ENCODE measurements at places on chromosomes 3 and 15.
A peak's percentile ranks its signal among the peaks of the same experiment; 100 is the strongest.

DNA sequence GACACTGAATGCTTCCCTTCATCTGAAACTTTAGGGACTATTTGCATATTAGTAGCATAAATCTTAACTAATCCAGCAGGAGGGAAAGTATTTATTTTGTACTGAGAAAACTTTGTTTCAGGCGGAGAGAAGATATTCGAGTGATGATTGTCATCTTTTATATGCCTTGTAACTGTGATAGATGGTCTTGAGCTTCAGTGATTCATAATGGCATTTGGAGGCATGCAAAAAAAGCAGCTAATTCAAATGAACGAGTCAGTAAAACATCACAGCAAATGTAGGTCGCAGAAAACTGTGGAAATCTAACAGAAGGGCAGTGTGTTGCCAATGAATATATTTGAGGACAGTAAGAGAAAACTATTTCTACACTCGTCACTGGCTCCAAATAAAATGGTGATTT lies 643.7 kb upstream of the NAALADL2 start:
- H3K4me1 ChIP-seq, result no peaks in the 10 kb centered on the region
- no peak overlapping the region for H3K4me3 ChIP-seq
- no peaks in the 10 kb centered on the region for H3K36me3 ChIP-seq
- H3K27ac ChIP-seq, result no peak overlapping the region
- H3K27me3 ChIP-seq, result no peaks in the 10 kb centered on the region

DNA sequence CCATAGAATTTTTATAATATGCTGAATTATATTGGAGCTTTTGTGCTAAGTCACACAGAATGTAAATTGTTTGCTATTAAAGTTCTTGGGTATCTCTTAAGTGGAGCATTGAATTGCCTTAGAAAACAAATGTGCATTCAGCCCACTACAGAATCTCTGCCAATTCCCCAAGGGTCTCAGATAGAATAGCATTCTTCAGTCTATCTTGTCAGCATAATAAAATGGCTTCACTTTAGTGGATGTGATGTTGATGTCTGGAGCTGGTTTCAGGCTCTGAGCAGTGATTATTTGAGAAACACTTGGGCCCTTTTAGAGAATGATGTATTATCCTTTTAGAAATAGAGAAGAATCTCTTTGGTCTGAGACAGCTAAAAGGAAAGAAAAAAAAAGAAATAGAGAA lies 45.2 kb downstream of the LRCH3 start:
- H3K27ac ChIP-seq, result no peak overlapping the region
- no peak for DNase-seq
- no peak overlapping the region for H3K4me3 ChIP-seq
- H3K36me3 ChIP-seq, result peaks cover 9% of the 10 kb centered on the region
- H3K27me3 ChIP-seq, result no peaks in the 10 kb centered on the region
- H3K4me1 ChIP-seq, result no peaks in the 10 kb centered on the region

- H3K27me3 ChIP-seq, result no peaks in the 10 kb centered on the region
- no peak for DNase-seq
- no peak overlapping the region for H3K27ac ChIP-seq
- peaks cover 2% of the 10 kb centered on the region for H3K4me1 ChIP-seq
Observed at GRCh38 chr3:28940994-28941393, 339.9 kb upstream of the RBMS3 start.

DNA sequence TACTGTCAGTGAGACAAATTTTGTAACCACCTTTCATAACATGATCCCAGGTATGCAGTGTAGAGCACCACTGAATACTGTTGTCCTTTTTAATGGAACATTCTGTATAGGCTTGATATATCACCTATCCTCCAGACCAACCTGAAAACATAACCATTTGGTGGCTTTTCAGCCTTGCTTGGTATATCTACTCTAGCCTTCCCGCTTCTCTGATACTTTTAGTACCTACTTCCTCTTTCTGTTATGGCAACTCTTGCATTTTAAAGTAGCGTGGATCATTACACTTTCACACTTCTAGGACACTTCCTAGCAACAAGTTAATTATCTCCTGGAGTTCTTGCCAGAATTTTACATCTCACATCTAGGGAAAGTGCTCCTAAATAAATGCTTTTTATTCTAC lies 226.6 kb upstream of the ROBO1 start:
- H3K4me3 ChIP-seq, result no peak overlapping the region

DNA sequence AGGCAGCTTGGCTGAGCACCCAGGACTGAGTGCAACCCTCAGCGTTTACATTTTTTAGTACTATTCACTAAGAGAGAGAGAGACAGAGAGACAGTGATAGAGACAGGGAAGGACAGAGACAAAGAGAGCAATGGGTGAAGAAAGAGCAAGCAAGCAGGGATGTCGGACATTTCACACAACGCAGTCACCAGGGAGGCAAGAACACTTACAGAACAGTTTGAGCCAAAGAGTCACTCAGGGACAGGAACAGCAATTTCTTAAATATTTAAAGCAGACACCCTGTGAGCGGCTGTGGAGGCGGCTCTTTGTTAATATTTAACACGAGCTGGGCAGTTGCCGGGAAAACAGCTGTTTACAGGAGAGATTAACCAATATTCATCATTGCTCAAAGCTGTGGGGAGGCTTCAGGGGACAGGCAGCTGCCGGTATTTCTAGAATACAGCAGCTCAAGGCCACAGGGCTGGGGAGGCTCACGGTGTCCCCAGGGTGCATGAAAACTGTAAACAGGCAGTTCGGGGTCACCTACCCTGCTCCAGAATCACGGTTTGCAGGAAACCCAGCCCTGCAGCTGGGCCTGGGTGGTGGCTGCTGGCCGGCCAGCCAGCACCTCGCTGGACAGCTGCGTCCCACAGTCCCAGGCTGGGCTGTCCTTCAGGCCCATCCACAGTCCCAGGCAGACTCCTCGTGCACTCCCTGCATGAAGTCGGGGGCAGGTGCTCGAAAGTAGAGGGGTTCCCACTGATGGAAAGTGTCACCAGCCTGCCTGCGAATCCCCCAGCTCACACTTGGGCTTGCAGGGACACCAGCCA lies 38.8 kb upstream of the PCSK6 start:
- no peaks in the 10 kb centered on the region for H3K27me3 ChIP-seq
- no peaks in the 10 kb centered on the region for H3K36me3 ChIP-seq
- no peak overlapping the region for H3K27ac ChIP-seq

DNA sequence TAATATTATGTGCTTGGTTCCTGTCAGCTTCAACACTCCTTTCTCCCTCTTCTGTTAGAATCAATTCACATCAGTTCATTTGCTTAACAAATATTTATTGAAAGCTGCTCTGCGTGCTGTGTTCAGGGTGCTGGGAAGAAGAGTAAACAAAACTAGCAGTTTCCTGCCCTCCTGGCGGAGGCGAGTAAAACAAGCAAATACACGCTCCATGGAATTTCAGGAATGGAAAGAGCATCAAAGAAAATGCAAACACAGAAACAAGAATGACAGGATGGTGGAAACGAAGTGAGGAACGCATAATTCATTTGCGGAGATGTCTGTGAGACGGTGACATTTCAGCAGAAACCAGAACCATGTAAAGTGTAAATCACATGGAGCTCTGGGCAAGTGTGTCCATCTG lies 49.4 kb upstream of the SPTSSB start:
- peaks cover 4% of the 10 kb centered on the region for H3K4me1 ChIP-seq
- H3K27me3 ChIP-seq, result no peaks in the 10 kb centered on the region
- DNase-seq, result no peak
- no peak overlapping the region for H3K4me3 ChIP-seq
- H3K36me3 ChIP-seq, result no peaks in the 10 kb centered on the region
- no peak overlapping the region for H3K27ac ChIP-seq

- H3K36me3 ChIP-seq, result peaks cover 16% of the 10 kb centered on the region
- peak; percentile 60 for DNase-seq
- H3K27ac ChIP-seq, result peak within 1 kb of the TSS; percentile 85
Observed at GRCh38 chr15:90883976-90884718, at the start of gene FES. Gene FES (plus strand): TSS chr15:90884504. CDS start chr15:90885046, 542 bp downstream.

GRCh38 chr3:101940521-101941317 lies 91.4 kb downstream of the NFKBIZ start:
- no peaks in the 10 kb centered on the region for H3K27me3 ChIP-seq
- peak; percentile 98 for DNase-seq
- H3K4me3 ChIP-seq, result peak overlapping the region; percentile 22
- peak overlapping the region; percentile 92 for H3K27ac ChIP-seq

GRCh38 chr3:58058361-58059263 lies 50.4 kb downstream of the FLNB start:
- H3K4me1 ChIP-seq, result peaks cover 27% of the 10 kb centered on the region
- peak overlapping the region; percentile 85 for H3K27ac ChIP-seq
- DNase-seq, result peak; percentile 43

GRCh38 chr15:57284535-57284934 lies 91.8 kb upstream of the CGNL1 start:
- no peak overlapping the region for H3K27ac ChIP-seq
- H3K36me3 ChIP-seq, result peaks cover 9% of the 10 kb centered on the region
- DNase-seq, result no peak
- H3K4me1 ChIP-seq, result no peaks in the 10 kb centered on the region
- H3K27me3 ChIP-seq, result no peaks in the 10 kb centered on the region

DNA sequence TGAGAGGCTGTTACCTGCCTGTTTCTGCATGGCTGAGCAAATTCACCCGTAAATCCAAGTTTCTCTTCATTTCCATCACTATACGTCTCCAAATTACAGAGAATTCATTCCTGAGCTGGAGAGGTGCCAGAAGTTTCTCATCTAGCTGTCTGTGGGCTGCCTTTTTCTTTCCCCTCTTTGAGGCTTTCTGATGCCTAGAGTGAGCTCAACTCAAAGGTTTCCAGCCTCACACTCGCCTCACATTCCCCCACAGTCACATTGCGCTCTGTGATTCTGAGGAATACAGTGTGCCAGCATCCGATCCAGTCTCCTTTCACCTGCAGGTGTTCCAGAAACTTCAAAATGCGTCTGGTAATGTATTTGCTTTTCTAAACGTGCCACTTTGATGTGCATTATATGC lies 267.2 kb downstream of the MFSD1 start:
- H3K27ac ChIP-seq, result no peak within 1 kb of the TSS
- no peak for DNase-seq
- no peaks in the 10 kb centered on the region for H3K4me1 ChIP-seq

GRCh38 chr3:72679540-72680198 lies 168.6 kb downstream of the SHQ1 start:
- H3K4me3 ChIP-seq, result no peak overlapping the region
- no peak overlapping the region for H3K27ac ChIP-seq
- H3K4me1 ChIP-seq, result no peaks in the 10 kb centered on the region
- DNase-seq, result peak; percentile 81
- no peaks in the 10 kb centered on the region for H3K36me3 ChIP-seq

- H3K36me3 ChIP-seq, result no peaks in the 10 kb centered on the region
- H3K4me3 ChIP-seq, result no peak overlapping the region
- no peaks in the 10 kb centered on the region for H3K27me3 ChIP-seq
- H3K27ac ChIP-seq, result no peak overlapping the region
Observed at GRCh38 chr3:28901018-28901417, 379.9 kb upstream of the RBMS3 start.

DNA sequence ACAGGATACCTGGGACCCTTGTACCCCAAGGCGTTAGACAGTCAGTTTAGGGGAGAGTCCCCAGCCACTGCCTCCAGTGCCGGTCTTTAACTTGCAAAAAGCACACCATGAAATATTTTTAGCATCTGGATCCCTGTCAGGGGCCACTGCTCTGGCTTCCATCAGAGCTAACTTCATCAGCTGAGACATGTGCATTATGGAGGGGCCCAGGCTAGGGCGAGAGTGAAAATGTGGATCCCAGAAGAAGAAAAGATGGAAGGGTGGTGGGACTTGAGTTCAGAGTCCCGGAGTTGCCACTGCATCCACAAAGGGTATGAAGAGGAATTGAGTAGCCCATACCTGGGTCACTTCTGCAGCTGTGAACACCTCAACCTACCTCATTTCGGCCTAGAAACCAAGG lies 23.5 kb upstream of the SPATA12 start:
- H3K36me3 ChIP-seq, result no peaks in the 10 kb centered on the region
- H3K4me3 ChIP-seq, result no peak overlapping the region
- no peaks in the 10 kb centered on the region for H3K4me1 ChIP-seq
- H3K27ac ChIP-seq, result no peak overlapping the region
- no peak for DNase-seq

GRCh38 chr15:63135804-63136203 lies 14.1 kb downstream of the LACTB start:
- peak; percentile 90 for DNase-seq
- H3K27me3 ChIP-seq, result no peaks in the 10 kb centered on the region
- H3K27ac ChIP-seq, result peak overlapping the region; percentile 88
- peaks cover 1% of the 10 kb centered on the region for H3K36me3 ChIP-seq
- H3K4me1 ChIP-seq, result peaks cover 10% of the 10 kb centered on the region
- no peak overlapping the region for H3K4me3 ChIP-seq

DNA sequence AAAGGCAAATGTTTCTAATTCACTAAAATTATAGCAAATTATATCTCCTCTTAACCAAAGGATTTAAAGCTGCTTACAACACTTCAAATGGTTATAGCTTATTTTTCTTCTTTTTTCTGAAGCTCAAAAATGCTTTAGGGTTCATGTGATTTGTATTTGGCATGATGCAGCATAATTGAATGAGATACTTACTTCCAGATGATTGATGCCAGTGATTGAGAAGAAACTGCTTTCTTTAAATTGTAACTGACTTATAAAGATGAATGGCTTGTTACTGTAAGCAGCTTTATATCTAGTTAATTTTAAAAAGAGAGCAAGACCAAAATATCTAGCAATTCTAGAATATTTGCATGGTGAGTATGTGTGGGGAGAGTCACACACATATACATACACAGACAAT lies 270.7 kb upstream of the THRB start:
- H3K36me3 ChIP-seq, result no peaks in the 10 kb centered on the region
- no peak overlapping the region for H3K27ac ChIP-seq
- no peaks in the 10 kb centered on the region for H3K27me3 ChIP-seq
- no peaks in the 10 kb centered on the region for H3K4me1 ChIP-seq
- DNase-seq, result no peak

DNA sequence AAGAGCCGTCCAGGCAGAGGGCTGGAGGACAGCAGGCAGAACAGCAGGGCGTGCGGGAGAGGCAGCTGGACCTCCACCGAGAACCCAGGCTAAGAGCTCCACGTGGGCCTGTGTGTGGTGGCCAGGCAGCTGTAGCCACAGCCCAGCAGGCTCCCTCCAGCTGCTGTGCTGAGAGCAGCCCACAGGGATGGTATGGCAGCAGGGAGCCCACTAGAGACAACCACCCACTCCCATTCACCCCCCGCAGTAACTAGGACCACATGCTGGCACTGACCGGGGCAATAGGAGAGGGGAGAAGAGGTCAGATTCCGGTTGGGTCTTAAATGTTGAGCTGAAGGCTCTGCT lies 25.6 kb upstream of the MUSTN1 start:
- no peaks in the 10 kb centered on the region for H3K4me1 ChIP-seq
- DNase-seq, result no peak
- H3K27me3 ChIP-seq, result no peaks in the 10 kb centered on the region
- no peaks in the 10 kb centered on the region for H3K36me3 ChIP-seq
- no peak overlapping the region for H3K27ac ChIP-seq
